LoVo (cell line): ENCODE measurements at places on chromosomes 5 and 9.

DNA sequence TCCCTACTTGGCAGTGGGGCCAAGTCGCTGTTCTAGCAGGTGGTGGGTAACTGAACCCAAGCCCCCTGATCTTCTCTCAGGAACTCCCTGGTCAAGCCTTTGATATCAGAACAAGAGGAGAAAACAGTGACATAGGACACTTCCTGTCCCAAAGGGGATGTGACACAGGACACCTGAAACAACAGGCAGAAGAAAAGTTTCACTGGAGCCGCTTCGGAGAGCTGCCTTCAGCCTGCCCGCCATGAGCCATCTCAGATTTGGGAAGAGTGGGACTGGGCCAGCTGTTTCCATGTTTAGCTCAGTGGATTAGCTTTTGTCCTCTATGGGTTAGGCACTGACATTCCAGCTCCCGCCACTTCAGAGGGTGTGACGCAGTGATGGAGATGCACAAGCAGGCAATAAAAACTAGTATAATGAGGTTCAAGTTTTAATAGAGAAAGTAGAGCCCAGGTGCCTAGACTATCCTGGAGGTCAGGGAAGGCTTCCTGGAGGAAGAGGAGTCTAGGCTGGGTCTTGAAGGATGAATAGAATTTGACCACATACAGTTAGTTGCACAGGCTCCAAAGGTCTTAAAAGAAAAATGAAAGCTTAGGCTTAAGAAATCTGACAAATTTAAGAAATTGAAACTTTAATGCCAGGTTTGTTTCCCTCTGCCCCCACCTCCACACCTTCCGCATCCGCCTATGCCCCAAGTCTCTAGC, 104.1 kb upstream of the SPRY4 start:
- no peak for DNase-seq

- no peak for DNase-seq
Observed at GRCh38 chr9:133067813-133068212, 6.0 kb downstream of the CEL start.

GRCh38 chr5:144202726-144203125, 32.1 kb downstream of the KCTD16 start:
- DNase-seq = no peak

- no peak for DNase-seq
Observed at GRCh38 chr5:84524491-84524890, 139.8 kb upstream of the EDIL3 start.

DNA sequence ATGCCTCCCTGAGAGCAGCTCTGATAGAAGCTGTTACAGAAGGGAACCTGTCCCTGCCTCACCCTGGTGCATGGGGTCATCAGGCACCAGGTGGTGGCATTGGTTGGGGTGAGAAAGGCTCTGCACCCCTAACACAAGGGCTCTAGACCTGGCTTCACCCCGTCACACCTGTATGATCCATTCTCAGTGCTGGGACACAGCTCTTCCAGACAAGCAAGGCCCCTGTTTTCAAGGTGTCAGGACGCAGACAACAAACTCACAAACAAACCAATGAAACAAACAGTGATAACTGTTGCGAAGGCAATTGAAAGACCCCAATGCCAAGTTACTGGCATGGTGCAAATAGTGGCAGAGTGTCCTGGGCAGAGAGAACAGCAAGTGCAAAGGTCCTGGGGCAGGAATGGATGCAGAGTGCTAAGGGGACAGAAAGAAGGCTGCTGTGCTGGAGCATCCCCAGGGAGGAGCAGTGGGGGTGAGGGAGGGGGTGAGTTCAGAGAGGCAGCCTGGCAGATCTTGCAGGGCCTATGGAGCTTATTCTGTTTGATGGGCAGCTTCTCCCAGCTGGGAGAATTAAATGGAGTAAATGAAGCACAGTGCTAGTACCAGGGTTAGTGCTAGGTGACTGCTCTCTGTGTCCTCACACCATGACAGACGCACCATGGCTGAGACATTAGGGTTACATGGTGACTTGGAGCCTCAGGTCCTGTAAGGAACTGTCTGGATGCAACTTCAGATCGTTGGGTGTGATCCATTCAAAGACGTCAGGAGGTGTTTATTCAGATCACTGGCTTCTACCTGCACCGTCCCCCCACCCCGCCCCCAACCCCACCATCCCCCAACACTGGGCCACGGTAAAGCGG, 67.9 kb upstream of the UNC5A start:
- DNase-seq = no peak

DNA sequence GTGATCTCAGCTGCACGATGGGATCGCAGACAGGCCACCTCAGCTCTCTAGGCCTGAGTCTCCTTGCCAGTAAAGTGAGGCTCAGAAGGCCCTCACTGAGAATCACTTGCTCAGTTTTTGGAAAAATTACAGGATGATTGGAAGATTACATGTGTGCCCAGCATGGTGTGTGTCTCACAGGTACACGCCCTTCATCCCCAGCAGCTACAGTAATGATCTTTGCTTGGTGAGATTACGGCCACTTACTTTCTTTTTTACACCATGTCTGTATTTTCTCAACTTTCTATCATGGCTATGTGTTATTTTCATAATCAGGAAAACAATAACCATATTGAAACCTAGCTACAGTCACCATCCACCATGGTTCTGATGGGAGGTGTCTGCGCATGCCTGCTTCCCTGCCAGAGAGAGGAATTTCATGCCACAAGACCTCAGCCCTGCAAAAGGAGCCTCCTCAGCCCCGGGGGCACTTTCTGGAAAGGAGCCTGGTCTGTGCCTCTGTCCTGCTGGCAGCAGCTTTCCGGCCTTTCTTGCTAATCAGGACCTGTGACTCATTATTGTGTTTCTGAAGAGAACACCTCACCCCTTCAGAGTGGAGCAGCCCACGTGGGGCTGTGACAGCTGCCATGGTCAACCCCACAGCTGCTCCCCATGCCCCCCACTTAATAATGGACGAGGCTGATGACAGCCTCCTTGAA, 64.2 kb upstream of the OLFM1 start:
- no peak for DNase-seq

DNA sequence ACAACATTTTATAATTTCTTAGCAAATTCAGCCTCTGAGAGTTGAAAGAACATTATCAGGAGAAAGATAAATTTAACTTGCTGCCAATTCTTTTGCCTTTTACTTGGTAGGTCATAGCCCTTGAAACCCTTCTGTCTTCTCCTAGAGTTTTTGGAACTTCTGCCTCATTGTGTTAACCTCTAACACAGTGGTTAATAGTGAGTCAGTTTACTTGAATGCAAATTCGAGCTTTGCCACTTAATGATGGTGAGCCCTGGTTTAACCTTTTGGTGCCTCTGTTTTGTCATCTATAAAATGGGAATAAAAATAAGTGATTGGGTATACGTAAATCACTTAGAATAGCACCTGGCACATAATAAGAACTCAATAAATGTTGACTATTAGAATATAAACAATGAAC, 1.8 kb upstream of the INIP start:
- DNase-seq = no peak

- DNase-seq = no peak
Observed at GRCh38 chr5:88734191-88734640, 148.8 kb downstream of the MEF2C start.

DNA sequence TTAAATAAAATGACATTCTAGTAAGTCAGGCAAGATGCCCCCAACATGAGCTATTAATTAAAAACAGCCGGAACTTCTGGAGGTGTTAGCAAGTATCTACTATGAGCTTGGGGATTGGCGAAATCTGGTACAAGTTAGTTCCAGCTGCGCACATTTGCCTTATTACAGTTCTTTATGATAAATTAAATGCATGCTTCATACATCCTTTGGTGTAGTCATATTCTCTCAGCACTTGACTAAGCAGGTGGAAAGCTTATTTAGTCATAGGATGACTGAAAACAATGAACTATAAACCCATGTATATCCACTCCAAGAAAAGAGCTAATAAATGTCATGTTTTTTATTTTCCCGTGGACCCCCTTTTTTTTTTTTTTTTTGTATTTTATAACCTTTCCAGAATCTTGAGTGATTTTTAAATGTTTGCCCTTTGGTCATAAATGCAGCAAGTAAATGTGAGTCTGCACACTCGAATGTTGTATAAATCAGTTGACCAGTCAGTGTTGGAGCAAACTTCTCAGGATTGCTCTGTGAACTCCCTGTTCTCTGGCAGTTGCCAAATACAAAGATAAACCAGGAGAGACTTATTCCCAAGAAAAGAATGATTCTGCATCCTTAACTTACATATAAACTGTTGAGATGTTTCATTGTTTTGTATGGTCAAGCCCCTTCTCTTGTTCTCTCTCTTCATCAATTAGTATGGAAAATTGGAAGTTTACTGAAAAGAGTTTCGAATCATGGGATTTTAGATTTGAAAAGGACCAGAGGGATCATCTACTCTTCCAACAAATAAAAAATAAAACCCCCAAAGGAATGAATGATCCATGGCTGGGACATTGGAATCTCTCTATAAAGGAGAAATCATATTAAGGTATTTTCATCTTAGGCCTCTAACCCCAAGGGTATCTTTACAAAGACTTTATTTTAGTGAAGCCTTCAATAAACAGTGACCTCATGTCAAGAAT, 38.3 kb downstream of the PIK3R1 start:
- no peak for DNase-seq

DNA sequence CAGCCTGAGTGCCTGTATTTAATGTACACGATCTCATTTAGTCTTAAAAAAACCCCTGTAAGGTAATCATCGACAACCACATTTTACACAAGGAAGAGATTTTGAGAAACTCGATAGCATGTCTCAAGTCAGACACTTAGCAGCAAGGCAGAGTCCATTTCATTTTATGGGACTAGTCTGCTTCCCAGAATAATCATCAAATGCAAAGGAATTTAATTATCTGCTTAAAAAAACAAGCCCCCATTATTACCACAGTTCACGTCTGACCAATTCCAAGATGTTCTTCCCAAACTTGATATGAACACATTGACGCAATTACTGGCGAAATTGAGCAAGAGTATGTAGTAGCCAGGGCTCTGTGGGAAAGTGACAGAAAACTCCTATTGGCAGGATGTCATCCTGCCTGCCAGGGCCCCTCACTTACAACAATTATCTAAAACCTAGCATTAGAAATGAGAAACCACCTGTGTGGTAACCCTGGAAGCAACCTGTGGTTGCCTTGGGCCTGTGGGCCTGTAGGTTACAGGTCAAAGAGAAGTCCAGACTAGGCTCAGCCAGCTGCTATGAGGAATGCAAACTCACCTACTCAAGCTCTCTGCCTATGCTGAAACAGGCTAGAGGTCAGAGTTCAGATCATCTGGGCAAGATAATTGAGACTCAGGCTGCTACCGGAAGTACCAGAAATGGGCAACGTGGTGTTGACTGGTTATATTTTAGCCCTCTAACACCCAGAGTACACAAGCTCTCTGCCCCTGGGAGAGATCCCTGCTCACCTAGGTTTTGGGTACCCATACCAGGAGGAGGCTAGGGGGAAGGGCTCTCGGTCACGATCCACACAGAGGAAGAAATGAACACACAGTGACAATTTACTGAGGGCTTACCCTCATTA, 1.6 kb downstream of the B4GALT1 start:
- DNase-seq = peak; percentile 60

DNA sequence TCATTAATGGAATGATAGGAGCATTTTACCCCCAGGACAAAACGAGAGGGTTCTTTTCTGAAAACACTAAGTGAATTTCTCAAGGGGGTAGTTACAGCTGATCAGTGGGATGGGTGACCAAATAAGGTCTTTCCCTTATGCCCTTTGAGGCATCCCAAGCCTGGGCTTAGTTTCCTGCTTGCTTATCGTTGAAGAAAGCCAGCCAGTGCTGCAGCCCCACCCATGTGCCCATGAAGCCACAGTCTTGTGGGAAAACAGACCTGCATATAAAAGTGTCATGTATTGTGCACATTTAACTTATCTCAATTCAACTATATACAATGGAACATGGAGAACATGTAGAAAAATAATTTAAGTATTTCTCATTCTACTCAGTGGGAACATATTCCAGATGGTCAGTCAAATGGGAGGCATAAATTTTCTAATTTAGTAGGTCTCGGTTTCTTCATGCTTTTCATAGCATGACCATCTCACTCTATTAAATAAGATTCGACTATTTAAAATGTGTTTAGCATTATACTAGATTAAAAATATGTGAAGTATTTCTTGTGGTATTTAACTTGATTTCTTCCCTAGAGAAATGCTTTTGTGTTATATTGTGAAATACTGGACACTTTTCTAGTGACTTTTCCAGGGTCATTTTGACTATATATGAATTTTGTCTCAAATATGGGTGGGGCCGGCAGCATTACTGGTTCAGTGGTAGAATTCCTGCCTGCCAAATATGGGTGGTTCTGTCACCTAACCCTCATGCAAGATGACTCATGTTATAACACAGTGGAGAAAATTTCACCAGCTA, 189.7 kb upstream of the SGCD start:
- DNase-seq = no peak

GRCh38 chr9:99478469-99479027, 256.5 kb downstream of the SEC61B start:
- no peak for DNase-seq

DNA sequence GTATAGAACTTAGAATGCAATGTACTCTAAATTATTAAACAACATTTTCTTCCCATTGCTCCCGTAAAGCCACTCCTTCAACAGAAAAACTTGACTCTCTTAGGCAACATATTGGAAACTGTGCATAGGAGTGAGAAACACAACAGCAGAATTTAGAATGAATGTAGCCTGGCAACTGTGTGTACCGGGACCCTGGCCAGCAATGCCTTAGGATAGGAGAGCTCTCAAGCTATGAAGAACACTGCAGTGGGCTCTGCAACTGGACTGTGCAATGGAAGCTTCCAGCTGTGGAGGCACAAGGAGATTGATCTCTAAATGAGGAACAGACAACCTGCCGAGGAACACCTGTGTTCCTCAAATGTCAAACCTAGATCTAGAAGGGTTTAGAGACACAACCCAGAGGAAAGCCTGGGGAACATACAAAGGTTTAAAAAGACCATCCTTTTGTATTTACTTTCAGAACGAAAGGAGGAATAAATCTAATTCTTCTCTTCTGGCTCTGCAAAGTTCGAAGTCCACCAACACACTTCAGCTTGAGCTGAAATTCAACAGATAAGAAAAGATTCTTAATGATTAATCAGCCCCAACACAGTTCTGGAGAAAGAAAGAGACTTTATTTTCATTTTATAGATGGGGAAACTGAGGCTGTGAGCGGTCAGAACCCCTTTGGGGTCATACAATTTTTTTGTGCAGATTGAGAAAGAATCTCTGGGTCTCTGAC, 51.5 kb upstream of the ARL15 start:
- DNase-seq = no peak

DNA sequence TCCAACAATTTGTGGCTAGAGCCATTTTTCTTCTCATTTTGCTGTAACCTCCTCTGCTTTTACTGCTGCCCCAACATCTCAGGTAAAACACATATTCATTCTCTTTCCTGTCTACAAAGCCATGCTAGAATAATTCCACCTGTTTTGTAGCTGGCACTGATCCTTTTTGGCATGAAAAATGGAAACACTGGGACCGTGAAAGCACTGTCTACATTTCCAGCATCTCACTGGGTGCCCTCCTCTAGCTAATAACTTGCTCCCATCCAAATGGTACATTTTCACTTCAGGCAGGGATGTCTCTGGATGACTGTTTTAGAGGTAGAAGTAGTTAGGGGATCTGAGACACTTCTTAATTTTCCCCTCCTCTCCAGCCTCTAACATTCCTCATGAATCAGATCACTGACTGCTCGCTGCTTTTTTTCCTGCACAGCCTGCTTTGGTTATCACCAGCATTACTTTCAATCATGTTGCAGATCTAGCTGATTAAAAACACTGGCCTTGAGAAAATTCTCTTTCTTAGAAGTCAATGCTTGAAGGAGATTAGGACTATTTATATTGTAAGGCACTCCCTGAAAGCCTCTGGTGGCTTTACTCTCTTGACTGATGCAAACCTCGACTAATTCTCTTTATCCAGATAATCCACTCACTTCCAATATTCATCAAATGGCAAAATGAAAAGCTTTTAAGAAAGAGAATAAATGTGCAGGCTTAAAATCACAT, 1312.6 kb upstream of the DMAC1 start:
- DNase-seq = no peak
